ENCODE measurements at places on chromosomes 11 and 22.
A peak's percentile ranks its signal among the peaks of the same experiment; 100 is the strongest.

- DNase-seq, result no peak
Observed at GRCh38 chr11:93662175-93662570, 691 bp downstream of the CEP295 start.

- DNase-seq, result no peak
Observed at GRCh38 chr11:128412847-128413791, 174.2 kb downstream of the ETS1 start.

DNA sequence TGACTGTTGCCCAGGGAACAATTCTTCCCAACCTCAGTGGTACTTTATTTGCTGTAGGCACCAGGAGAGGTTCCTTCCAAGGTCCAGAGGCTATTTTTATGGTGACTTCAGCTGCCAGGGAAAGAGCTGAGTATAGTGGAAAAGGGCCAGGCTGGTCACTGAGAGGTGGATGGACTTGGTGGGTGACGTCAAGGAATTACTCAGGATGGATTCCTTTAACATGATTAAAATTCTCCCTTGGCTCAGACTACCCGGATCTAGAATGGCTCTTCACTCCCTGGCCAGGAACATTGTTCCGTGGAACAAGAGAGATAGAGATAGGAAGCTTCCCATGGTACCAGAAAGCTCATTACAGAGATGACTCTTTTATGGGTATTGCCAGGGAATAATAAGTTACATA, 8.7 kb upstream of the CALCA start:
- DNase-seq, result no peak

GRCh38 chr22:44529827-44530523, 31.9 kb upstream of the RTL6 start:
- no peak for DNase-seq

GRCh38 chr11:36729825-36730224, 131.8 kb upstream of the RAG2 start:
- DNase-seq, result no peak

- DNase-seq, result no peak
Observed at GRCh38 chr11:119683783-119684182, 45.2 kb downstream of the NECTIN1 start.

GRCh38 chr22:16824716-16825687, at the start of gene XKR3:
Gene XKR3 (minus strand): TSS chr22:16825411. CDS start chr22:16808073, 17,338 bp downstream.
- DNase-seq, result no peak

DNA sequence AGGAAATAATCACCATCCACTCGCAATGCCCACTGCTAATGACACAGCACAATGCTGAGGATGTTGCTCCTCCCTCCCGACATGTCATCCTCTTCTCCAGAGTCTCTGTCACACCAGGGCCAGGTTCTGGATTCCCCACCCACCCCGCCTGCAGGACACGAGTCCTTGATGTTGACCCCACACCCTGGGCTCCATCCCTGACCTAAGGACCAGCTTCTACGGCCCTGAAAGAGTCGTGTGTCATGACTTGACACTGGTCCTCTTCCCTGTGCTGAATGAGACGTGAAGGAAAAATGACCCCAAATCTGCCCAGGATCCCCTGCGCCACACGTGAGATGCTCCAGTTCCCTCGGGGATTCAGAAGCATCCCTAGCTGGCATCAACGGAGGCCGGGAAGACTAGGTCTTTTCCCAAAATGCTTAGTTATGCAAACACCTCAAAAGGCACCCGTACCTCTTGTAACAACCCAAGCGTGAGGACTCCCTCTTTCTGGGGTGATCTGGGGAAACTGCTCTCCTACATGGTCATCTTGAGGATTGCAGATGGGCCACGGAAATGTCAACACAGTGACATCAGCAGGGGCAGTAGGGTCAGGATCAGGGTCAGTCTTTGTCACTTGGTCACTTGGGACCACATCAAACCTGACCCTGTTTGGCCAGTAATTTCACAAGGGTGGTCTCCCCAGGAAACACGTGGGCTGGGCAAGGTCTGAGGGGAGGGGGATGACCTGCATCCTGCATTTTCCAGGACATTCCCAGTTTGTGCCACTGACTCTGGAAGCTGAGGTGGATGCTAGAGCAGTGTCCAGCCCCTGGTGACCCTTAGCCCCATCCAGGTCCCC, 42.0 kb downstream of the IGLL5 start:
- DNase-seq, result no peak

GRCh38 chr11:72313912-72314598, 70.1 kb upstream of the PHOX2A start:
- DNase-seq, result no peak

GRCh38 chr11:76270389-76270788, 64.1 kb upstream of the WNT11 start:
- no peak for DNase-seq

GRCh38 chr22:23079240-23079768, 9.0 kb downstream of the GNAZ start:
- no peak for DNase-seq

GRCh38 chr11:94454301-94454700, 39.3 kb downstream of the MRE11 start:
- DNase-seq, result no peak

GRCh38 chr11:16632295-16633200, 105.9 kb upstream of the C11orf58 start:
- peak; percentile 13 for DNase-seq

GRCh38 chr11:103372906-103373305, 263.7 kb downstream of the DYNC2H1 start:
- DNase-seq, result no peak

DNA sequence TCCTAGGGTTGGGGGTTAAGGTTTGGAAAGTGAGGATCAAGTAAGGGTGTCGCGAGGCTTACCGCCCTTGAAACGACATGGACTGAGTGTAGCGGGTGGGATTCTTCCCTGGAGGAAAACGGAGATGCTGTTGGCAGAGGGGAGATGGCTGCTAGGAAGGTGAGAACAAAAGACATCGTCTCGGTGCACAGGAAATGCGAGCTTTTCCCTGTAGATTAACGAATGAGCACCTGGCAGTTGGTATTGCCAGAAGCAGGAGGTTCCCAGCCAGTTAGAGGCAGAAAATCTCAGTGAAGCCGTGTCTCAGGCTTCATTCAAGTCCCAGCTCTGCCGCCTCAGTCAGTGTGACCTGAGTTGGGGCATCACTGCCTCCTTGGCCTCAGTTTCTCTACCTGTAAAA, 1.4 kb upstream of the LHFPL7 start:
- DNase-seq, result no peak

- no peak for DNase-seq
Observed at GRCh38 chr11:14117632-14118031, 155.1 kb downstream of the SPON1 start.

GRCh38 chr11:35040221-35040942, 98.6 kb upstream of the CD44 start:
- DNase-seq, result no peak

GRCh38 chr11:96741068-96741467, 351.3 kb downstream of the JRKL start:
- no peak for DNase-seq

- DNase-seq, result no peak
Observed at GRCh38 chr11:127042445-127042844, 41.9 kb upstream of the KIRREL3 start.

DNA sequence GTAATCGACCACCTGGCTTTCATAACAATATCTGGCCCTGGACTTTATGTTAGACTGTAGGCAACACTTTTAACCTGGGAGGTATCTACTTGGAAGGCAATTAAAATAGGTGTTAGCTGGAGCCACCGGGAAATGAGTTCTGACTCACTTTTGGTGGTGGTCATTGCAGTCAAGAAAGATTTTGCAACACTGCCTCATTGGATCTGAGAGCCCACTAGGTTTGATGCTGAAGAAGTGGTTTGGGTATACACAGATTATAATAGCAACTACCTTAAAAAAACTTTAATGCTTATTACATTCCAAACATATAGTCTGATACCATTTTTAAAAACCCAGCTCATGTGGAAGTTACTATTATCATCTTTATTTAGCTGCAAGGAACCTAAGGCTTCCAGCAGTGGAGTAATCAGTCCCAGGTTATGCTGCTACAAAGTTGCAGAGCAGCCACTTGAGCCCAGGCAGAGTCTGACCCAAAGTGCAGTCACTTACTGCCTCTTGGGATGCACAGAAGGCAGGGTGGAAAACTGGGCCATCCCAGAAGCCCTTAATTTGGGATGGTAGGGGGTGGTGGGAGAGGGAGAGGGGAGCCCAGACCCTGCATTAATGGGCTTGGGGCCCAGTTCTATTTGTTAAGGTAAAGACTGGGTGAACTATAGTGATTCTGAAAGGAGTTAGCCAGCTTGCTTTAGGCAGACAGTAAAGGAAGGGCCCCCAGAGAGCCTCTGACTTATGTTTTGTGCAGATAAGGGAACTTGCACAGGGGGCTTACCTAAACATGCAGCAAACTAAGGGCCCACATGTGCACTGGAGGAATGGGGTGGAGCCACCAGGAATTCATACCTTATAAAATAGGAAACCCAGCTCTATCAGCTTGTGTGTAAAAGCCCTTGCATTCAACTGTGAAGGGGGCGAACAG, 149.4 kb downstream of the SNX19 start:
- no peak for DNase-seq

DNA sequence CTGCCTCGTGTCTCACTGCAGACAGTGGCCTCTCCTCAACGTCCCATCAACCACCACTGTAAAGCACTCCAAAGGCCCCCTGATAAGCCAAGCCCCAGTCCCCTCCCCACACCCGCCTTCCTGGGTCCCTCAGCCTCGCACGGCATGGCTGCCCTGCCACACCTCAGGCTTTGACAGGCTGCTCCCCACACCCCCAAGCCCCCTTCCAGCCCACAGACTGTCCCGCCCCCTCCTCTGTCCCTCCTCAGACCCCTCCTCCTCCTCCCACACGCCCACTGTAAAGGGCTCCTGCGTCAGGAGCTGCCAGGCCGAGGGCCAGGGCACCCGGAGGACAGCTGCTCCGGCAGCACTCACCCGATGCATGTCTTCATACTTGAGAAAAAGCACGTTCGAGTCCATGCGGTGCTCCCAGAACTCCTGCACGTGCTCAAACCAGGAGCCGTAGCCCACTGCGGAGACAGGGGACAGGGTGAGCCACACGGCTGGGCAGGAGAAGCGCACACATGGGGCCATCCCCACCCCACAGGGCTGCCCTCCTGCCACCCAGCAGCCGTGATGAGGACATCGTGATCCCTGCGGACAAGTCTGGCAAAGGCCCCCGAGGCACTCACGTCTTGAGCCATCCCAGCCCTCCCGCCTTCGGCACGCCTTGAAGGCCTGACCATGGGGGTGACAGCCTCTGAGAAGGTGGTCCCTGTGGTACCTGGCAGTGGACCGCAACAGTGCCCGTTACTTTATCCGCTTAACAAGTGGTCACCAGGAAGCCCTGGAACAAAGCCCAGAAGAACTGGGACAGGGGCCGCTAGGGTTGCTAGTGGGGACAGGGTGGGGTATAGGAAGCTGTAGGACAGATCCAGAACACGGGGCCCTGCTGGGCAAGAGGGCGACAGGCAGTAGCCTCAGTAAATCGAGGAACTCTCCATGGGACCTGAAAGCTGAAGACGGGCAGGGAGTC, 21.5 kb upstream of the EFCAB6 start:
- DNase-seq, result no peak

- no peak for DNase-seq
Observed at GRCh38 chr11:83483808-83484207, 197.6 kb upstream of the CCDC90B start.

- peak; percentile 80 for DNase-seq
Observed at GRCh38 chr22:26170795-26171580, 1.7 kb downstream of the SEZ6L start.

- DNase-seq, result peak; percentile 76
Observed at GRCh38 chr11:57885298-57886050, 123.9 kb downstream of the CTNND1 start.
